ENCODE measurements at places on chromosomes 2 and 18. TPM values are rescaled to one million over a fixed set of nuclear protein-coding genes. Genes with fewer than 3 reads are reported as not detected.

- DNase-seq, result no peak
Measured at GRCh38 chr2:2875296-2875695, 502.3 kb downstream of the EIPR1 start.

- no peak for DNase-seq
Measured at GRCh38 chr2:105573490-105573889, 171.2 kb upstream of the NCK2 start.

DNA sequence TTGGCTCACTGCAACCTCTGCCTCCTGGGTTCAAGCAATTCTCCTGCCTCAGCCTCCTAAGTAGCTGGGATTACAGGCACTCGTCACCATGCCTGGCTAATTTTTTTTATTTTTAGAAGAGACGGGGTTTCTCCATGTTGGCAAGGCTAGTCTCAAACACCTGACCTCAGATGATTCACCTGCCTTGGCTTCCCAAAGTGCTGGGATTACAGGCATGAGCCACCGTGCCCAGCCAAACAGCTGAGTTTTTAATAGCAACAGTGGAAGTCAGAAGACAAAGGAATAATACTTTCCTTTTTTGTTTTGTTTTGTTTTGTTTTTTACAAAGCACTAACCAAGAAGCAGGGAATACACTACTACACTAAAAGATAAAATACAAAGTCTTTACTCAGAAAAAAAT is 16.9 kb downstream of the GPR75 start:
- no peak for DNase-seq

- DNase-seq, result no peak
Measured at GRCh38 chr2:177093371-177093770, 119.2 kb upstream of the HNRNPA3 start.

The LRP1B gene
- not detected for total RNA-seq

DNA sequence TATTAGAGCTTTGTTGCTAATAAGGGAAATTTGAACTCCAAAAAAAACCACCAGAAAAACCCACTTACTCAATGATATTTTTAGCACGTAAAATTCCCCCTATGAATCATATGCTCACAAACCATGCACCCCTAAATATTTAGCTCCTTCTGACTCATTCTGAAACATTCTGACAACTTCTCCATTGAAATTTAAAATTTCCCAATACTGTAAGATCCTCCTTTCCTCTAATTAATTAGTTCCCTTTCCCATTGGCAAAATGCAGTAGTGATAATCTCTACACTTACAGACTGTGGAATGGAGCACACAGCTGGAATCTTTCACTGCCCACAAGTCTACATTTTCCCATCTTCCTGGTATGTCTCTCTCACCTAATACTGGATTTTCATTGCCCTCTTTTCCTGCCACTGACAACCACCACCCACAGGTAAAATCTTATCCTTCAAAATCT is 215.8 kb upstream of the ACVR2A start:
- DNase-seq, result no peak

DNA sequence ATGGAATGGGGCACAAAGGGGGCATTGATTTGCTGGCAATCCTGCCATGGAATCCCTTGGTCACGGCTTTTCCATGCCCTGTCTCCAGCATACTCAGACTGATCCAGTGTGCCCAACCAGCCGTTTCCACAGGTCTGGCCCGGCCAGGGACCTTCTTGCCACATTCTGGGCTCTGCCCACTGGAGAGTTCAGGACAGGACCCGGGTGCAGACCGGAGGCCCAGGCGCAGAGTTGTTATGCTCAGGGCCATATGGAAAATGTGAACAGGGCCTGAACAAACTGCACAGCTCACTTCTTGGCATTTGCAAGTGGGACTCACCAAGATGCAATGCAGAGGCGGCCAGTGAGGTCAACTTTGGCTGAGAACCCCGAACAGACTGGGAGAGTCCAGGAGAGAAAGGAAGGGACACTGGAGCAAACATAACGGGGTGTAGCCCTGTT is 15.6 kb upstream of the ASAP2 start:
- no peak for DNase-seq

DNA sequence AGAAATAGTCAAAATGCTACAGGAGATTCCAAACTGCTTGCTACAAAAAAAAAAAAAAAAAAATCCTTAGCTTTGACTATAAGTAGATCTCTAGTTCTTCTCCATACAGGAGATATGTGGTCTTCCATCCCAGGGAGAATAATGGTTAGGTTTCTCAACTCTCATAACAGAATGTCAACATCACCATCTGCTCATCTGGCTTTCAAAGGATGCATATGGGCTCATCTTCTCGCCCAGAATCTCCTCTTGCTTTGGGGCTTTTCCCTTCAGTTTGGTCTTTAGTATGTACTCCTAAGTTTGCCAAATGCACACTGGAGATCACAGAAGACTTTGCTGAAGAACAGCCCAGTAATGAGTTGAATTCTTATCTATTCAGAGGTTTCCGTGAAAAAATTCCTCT is 240.7 kb downstream of the NRXN1 start:
- DNase-seq, result no peak

DNA sequence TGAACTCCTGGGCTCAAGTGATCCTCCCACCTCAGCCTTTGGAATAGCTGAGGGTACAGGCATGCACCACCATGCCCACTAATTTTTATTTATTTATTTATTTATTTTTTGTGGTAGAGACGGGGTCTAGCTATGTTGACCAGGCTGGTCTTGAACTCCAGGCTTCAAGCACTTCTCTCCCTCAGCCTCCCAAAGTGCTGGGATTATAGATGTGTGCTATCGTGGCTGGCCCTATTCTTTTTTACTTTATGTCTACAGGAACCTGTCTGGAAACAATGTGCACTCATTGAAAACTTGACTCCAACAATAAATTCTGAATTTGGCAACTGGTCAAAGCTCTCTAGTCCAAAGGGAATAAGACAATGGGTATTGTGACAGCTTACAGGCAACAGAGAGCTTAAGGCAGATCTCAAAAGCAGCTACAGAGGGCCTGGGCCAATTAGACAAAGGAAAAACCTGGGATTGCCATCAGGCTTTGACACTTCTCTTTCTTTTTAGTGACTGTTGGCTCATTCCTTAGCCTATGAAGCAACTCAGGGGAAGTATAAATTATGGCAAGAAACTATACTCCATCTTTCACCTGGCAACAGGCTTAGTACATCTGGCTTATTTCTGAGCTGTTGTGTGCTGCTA is 55.1 kb upstream of the RAPGEF4 start:
- no peak for DNase-seq

- DNase-seq, result no peak
Measured at GRCh38 chr2:67612576-67613042, 215.5 kb downstream of the ETAA1 start.

GRCh38 chr2:120228503-120228902 is 5.3 kb upstream of the TMEM185B start:
- no peak for DNase-seq

DNA sequence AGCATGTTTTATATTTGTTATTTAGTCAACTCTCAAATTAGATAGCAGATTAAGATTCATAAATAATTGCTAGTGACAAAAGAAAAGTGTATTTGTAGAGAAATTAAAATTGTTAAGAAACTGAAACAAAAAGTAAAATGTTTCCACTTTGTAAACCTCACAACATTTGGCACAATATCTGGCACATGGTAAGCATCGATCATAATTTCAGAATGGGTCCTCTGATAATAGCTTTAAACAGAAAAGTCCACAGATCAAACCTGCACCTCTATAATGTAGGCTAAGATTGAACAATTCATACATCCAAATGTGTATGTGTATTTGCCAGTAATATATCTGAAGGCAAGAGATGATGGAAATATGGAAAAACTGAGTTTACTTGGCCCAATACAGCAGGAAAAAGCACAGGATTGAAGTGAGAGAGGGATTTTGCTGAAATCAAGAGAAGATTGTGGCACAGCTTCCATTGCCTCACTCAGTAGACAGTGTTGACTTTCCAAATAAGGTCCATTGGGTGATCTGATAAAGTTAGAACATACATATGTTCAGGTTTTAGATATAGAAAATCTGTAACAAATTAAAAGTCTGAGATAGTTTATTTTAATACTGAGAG is 39.4 kb downstream of the COBLL1 start:
- no peak for DNase-seq

The RND3 gene
- not detected for total RNA-seq

The MROH2A gene
- total RNA-seq, result not detected

The OR6B2 gene
- total RNA-seq, result not detected

All from activated T-cell treated with anti-CD3 and anti-CD28 coated beads, Interleukin-2, amount 50 U/mL, for 72 hours (primary cell).